ENCODE measurements at places on chromosomes 5 and 9. TPM values are rescaled to one million over a fixed set of nuclear protein-coding genes. Genes with fewer than 3 reads are reported as not detected.

ZER1 gene
- total RNA-seq: 23.7 TPM

SPINK4 gene
- not detected for total RNA-seq

SEPTIN8 gene
- total RNA-seq: 26.9 TPM

TRIM36 gene
- not detected for total RNA-seq

TESK1 gene
- total RNA-seq: 16.1 TPM

PKD2L2 gene
- total RNA-seq: not detected

SMIM27 gene
- total RNA-seq: 2.9 TPM

SEMA6A gene
- 8.9 TPM for total RNA-seq

NR5A1 gene
- total RNA-seq: not detected

NRARP gene
- total RNA-seq: 0.18 TPM

SLC25A2 gene
- not detected for total RNA-seq

ADAMTS6 gene
- 3.1 TPM for total RNA-seq

FOXD1 gene
- total RNA-seq: 2.1 TPM

PCDHB9 gene
- not detected for total RNA-seq

KIAA1958 gene
- 0.36 TPM for total RNA-seq

ENG gene
- 620 TPM for total RNA-seq

Data from cardiac atrium fibroblast (primary cell).